ENCODE measurements at places on chromosomes 3 and 15.

- no peak for DNase-seq
Observed at GRCh38 chr15:74192751-74193150, 9.8 kb downstream of the STRA6 start.

GRCh38 chr3:4824926-4825325 lies 154.3 kb upstream of the BHLHE40 start:
- DNase-seq = peak; percentile 91

GRCh38 chr15:84143753-84144314 lies 91.7 kb upstream of the GOLGA6L4 start:
- DNase-seq = no peak

DNA sequence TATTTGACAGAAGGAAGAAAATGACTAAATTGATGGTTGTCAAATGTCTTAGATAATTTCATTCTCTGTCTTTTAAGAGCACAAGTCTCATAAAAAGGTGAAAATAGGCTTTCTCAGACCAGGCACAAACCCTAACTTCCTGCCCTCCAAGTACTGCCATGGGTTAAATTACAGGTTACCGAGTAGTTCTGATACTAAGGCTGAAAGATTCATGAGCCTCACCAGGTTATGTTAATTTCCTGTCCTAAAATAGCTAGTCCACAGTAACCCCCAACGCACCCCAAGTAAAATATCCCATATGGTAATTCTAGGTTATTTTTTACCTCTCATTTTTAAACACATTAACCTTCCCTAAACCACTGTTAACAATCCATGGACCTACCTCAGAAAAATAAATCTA lies 42.0 kb downstream of the GSK3B start:
- DNase-seq = no peak

DNA sequence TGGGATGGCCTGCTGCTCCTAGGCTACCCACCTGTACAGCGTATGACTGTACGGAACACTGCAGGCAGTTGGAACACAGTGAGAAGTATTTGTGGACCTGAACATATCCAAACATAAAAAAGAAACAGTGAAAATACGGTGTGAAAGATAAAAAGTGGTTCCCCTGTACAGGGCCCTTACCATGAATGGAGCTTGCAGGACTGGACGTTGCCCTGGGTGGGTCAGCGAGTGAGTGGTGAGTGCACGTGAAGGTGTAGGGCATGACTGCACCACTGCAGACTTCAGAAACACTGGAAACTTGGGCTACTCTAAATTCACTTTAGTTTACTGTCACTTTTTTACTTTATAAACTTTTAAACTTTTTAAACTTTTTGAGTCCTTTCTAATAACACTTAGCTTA lies 71.2 kb upstream of the SLC6A6 start:
- no peak for DNase-seq

DNA sequence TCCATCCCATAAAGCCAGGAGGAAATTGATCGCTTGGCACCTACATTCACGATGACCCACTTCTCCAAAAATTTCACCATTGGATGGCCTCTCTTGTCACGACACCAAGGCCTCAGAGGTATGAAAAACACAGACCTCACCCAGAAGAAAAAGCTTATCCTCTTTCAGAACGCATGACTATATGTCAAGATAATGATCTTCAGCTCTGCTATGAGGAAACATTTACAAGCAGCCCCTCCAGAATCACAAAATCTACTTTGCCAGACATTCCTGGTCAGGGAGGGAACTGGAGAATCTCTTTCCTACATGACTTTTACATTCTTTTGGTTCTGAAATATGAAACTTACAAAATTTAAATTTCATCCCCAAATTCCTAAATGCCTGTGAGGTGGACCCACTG lies 122.7 kb downstream of the WNT5A start:
- no peak for DNase-seq

DNA sequence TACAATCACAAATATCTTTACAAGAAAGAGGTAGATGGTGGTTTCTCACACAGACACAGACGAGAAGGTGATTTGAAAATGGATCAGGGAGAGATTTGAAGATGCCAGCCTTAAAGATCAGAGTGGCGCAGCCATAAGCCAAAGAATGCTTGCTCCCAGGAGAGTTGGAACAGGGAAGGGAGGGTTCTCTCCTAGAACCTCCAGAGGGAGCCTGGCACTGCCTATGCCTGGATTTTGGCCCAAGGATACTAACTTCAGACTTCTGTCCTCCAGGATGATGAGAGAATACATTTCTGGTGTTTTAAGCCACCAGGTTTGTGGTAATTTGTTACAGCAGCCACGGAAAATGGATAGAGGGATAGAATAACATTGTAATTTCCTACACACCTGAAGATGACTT lies 279.1 kb downstream of the FAM43A start:
- no peak for DNase-seq

DNA sequence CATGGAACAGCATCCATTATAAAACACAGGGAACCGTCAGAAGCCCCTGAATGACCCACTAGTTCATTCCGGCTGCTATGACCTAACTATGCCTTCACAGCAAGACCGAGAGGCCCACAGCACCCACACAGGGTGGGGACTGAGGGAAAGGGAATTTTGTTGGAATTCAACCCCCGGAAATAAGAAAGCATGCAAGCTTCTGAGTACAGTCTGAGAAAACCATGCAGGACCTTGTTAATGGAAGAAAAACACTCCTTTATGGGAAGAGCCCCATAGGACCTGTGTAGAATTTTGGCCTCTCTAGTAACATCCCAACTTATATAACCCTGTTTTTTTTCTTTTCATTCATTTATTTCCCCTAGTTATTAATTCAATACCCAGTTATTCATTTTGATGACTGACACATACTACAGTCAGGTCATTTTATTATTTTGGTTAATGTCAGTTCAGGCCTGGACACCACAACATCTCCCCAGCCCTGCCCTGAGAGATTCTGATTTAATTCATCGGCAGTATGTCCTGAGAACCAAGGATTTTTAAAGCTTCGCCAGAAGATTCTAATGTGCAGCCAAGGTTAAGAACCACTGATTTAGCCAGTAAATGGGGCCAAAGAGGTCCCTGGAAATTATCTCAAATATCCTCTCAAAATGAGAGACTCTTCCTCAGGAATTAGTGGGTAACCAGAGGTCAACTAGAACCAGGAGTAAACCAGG lies 231.6 kb upstream of the GOLGA6L4 start:
- no peak for DNase-seq

DNA sequence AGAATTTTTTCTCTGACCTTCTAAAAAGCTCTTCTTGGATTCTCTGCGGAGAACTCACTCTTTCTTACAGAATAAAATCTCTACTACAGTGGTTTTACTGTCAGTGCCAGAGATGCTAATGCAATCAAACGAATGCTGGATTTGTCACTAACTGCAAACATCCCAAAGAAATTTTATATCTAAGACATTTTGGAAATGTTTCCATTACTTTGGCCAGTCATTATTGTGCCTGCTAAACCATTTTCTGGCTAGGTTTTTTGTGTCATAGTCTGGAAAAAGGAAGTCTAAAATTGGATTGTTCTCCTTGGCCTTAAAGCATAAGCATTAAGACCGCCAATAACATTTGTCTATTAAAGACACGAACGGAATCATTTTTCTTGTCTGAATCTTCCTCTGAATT lies 54.0 kb downstream of the PLOD2 start:
- no peak for DNase-seq

- DNase-seq = no peak
Observed at GRCh38 chr3:146342989-146343388, 92.1 kb upstream of the PLSCR4 start.

DNA sequence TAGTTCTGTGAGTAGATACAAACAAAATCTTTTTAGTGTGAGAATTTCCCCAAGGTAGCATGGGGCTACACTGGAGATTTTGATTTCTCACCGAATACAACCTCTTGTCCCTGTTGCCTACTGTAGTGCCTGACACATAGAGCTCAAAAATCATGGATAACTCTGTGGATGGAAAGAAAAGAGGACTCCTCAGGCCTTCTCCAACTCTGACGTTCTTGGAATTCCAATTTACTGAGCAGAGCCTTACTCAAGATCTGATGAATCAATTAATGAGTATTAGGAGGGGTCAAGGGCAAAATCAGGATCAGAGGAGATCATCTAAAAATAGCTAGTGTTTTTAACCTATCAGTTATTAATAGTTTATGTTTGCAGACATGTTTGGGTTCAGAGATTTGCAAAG lies 46.7 kb upstream of the PYDC2 start:
- no peak for DNase-seq

DNA sequence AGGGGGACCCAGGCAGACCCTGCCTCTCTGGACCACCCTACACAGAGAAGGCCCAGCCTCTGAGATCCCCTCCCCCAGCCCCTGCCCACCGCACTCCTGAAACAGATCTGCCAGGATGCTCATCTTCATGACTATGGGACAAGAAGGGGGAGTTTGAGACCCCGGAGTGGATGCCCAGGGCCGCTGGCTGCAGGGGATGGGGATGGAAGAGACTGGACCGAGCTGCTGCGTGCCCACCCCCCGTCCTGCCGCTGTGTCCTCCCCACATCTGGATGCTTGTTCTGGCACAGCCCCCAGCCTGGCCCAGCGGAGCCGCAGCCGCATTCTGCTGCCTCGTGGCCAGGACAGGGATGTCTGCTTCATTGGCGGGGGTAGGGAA lies 30.3 kb upstream of the SEMA3F start:
- DNase-seq = no peak

DNA sequence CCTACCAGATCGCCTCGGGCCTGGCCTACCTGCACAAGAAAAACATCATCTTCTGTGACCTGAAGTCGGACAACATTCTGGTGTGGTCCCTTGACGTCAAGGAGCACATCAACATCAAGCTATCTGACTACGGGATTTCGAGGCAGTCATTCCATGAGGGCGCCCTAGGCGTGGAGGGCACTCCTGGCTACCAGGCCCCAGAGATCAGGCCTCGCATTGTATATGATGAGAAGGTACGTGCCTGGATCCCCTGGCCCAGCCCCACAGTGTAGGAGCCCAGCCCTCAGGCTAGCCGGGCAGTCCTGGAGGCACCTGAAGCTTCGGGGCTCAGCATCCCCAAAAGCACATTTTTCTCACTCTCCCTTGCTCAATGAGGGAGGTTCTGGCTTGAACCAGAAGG lies 135.8 kb downstream of the LRRK1 start:
- DNase-seq = no peak

DNA sequence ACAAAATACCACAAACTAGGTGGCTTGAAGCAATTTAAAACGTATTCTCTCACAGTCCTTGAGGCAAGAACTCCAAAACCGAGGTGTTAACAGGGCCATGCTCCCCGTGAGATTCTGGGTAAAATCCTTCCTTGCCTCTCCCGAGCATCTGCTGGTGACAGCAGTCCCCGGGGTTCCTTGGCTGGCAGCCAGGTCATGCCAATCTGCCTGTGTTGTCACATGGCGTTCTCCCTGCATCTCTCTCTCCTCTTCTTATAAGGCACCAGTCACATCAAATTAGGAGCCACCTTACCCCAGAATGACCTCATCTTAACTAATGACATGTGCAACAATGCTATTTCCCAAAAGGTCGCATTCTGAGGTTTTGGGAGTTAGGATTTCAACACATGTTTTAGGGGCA lies 26.3 kb upstream of the LRRN1 start:
- no peak for DNase-seq

GRCh38 chr3:62823461-62824050 lies 51.7 kb downstream of the CADPS start:
- DNase-seq = no peak

DNA sequence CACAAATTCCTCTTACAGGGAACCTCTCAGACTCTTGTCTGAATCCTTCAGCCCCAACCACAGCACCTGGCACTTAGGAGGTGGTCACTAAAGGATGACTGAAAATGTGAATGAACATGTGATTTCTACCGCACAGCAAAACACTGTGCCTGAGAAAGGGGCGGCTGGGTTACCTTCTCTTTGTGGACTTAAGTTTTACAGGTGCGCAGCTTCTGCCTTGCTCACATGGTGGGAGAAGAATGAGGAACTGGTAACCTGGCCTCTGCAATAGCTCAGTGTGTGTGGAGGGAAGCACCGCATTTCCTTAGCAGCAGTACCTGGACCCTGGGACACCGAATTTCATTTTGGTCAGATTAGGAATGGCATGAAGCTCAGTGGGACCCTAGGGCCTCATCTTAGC lies 9.8 kb upstream of the ETV5 start:
- no peak for DNase-seq

DNA sequence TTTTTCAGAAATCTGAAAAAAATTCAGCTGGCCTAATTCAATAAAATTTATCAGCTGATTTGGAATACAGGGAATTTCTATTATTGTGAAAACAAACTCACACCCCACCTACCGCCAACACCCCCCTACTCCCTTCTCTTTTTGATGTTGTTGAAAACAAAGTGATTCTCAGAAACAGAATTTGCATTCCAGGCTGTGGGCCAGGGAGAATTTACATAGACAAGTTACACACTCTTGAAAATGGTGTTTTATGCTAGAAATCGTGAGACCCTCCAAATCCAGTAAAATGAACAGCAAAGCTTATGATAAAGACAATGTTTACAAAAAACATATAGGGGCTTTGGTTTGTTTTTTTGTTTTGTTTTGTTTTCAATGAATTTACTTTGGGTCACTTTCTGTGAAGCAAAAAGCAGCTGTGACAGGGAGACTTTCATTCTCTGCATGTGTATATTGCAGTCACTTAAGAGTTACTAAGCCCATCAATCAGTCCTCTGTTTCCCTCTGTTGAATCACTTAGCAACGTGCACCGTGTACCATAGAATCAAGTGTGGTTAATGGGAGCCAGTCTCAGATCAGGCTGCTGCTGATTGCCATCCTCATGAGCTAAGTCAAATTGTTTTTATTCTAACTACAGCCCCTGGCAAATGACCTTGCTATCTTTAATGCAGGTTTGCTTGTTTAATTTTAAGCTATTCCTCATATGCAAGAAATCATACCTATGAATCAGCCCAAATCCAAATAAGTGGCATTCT lies 159.8 kb downstream of the ALCAM start:
- peak; percentile 47 for DNase-seq

DNA sequence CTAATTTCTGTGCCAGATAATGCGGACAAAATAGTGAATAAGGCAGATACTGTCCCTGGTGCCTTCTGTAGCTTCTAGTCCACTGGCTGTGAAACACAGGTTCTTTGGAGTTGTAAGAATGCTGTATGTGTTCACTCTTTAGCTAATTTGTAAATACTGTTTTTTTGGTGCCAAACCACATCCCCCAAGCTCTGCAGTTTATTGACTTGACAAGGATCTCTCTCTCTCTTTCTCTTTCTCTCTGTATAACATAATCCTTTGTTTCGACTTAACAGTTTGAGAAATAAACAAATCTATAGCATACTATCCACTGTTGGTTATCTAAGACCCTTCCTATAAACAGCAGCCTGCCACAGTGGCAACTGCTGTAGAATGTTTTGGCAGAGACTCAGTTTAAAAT lies 7.6 kb downstream of the SMAD3 start:
- no peak for DNase-seq

DNA sequence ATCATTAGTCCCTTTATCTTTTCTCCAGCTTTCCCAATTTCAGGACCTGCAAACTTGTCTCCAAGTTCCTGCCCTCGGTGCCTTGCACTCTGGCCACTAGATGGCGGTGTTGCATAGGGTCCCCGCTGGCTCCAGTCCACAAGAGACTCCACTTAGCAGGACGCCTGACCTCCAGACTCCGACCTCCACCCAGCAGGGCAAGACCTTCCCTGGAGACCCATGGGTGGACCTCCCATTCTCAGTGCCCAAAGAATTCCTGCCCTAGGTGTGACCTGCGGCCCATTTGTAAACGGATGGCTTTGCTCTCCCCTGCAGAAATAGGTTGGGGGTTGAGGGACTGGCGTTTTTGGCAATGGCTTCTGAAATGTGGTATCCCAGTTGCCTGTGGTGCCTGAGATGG lies 82.6 kb downstream of the LSM3 start:
- DNase-seq = peak; percentile 56

GRCh38 chr15:97052513-97052912 lies 722.0 kb downstream of the NR2F2 start:
- no peak for DNase-seq

- DNase-seq = no peak
Observed at GRCh38 chr15:33985287-33985686, 17.0 kb downstream of the CHRM5 start.

GRCh38 chr15:62847900-62848489 lies 194.6 kb upstream of the TPM1 start:
- DNase-seq = peak; percentile 49

Data from Caki2 (cell line).